ENCODE measurements at places on chromosomes 11 and 22. TPM values are rescaled to one million over a fixed set of nuclear protein-coding genes. Genes with fewer than 3 reads are reported as not detected.

GRCh38 chr11:112615238-112615637 lies 346.0 kb upstream of the NCAM1 start:
- no peak overlapping the region for H3K27ac ChIP-seq
- no peak overlapping the region for H3K4me3 ChIP-seq
- H3K27me3 ChIP-seq = peaks cover 13% of the 10 kb centered on the region
- no peak for DNase-seq
- H3K4me1 ChIP-seq = no peaks in the 10 kb centered on the region
- no peaks in the 10 kb centered on the region for H3K36me3 ChIP-seq

DNA sequence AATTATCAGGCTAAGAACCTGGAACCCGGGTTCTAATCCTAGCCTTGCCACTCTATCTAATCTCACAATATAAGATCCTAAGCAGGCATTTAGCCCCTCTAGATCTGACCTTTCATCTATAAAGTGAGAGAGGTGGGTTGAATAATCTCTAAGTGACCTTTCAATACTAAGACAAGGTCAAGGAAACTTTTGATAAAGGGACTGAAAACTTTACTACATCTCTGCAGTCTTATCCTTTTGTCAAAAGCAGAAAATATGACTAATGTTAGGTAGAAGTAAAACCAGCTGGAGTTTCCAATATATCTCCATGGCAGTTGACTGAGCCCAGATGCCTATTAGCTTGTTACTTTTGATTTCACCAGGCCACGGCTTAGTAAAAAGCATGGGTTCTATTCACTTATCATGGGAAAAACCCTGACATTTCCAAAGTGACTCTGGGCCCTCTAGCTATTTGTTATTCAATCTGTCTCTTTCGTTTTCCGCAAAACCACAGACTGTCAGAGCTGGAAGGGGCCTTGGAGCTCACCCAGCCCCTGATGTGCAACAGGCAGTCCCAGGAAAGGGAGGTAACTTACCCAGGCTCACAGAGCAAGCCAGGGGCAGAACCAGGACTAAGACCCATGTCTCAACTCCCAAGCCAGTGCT lies 75.8 kb downstream of the RAB30 start:
- no peaks in the 10 kb centered on the region for H3K36me3 ChIP-seq
- H3K4me1 ChIP-seq = peaks cover 5% of the 10 kb centered on the region
- no peak overlapping the region for H3K27ac ChIP-seq
- DNase-seq = no peak
- H3K27me3 ChIP-seq = no peaks in the 10 kb centered on the region

DNA sequence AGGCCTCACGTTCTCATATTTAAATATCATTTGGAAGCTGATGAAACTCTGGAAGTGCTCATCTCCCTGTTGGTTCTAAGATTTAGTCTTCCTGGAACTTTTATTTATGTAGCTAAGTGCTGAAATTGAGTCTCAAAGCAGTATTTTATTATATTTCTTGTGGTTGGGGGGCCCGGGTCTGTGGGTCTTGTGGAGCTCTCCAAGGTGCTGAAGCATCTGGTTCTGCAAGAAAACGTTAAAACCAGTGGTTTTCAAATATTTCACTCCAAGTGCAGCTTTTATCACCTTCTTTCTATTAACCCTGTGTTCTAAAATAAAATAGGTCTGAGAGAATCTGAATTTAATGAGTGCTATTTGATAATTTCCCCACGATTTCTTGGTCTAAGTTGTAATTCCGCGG lies 1404.8 kb downstream of the TBC1D22A start:
- H3K4me1 ChIP-seq = no peaks in the 10 kb centered on the region
- DNase-seq = no peak
- no peak overlapping the region for H3K4me3 ChIP-seq
- H3K27me3 ChIP-seq = peaks cover 4% of the 10 kb centered on the region
- H3K27ac ChIP-seq = no peak overlapping the region
- H3K36me3 ChIP-seq = no peaks in the 10 kb centered on the region

- H3K36me3 ChIP-seq = no peaks in the 10 kb centered on the region
- no peaks in the 10 kb centered on the region for H3K4me1 ChIP-seq
- H3K27me3 ChIP-seq = no peaks in the 10 kb centered on the region
- no peak for DNase-seq
- H3K27ac ChIP-seq = no peak overlapping the region
- H3K4me3 ChIP-seq = no peak overlapping the region
Measured at GRCh38 chr11:35099278-35100012, 39.5 kb upstream of the CD44 start.

DNA sequence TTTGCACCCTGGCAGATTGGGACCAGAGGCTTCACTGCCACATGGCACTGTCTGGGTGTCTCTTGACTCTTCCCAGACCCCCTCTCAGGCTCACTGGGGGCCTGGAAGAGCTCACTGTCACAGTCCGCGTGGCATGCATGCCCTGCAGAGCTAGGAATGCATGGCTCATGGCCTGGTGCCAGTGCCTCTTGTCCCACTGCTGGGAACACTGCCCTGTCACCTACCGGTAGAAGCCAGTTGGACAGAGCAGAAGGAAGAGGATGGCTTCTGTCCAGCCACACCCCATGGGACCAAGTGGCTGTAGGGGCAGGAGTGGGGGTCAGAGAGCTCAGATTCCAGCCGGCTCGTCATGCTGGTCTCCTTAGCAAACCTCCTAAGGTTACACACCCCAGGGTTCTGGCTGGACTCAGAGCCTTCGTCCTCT lies 29.7 kb downstream of the MB start:
- no peak for DNase-seq
- H3K27ac ChIP-seq = no peak overlapping the region
- H3K4me3 ChIP-seq = no peak overlapping the region
- peaks cover 6% of the 10 kb centered on the region for H3K4me1 ChIP-seq

- no peak overlapping the region for H3K4me3 ChIP-seq
- no peaks in the 10 kb centered on the region for H3K4me1 ChIP-seq
- H3K27ac ChIP-seq = no peak overlapping the region
- DNase-seq = no peak
Measured at GRCh38 chr22:46010951-46011626, 34.1 kb upstream of the WNT7B start.

Gene SULT4A1
- total RNA-seq = not detected

Gene GPHA2
- not detected for total RNA-seq

Gene OR8D4
- not detected for total RNA-seq

Gene MUC5AC
- total RNA-seq = not detected

Data from T-cell (primary cell).